ENCODE measurements at places on chromosomes 11 and 22.

DNA sequence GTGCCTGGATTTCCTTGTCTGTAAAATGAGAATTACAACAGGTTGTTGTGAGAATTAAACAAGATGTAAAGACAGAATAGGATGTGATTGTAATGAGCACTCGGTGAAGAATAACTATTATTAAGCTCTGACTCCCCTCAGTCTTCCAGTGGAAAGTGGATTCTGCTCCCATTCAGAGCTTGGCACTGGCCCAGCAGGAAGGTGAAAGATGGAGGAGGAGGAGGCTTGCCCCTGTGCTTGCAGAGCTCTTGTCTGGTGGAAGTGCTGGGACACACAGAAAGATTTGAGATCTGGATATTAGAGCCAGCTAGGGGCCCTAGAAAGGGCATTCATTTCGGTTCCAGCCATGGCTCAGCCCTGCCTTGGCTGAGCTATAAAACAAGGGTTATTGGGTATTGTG is 28.2 kb downstream of the PHLDB1 start:
- DNase-seq: no peak

- DNase-seq: no peak
Measured at GRCh38 chr11:111362887-111363411, 16.1 kb downstream of the POU2AF1 start.

- no peak for DNase-seq
Measured at GRCh38 chr11:111942829-111943228, 5.7 kb downstream of the DIXDC1 start.

DNA sequence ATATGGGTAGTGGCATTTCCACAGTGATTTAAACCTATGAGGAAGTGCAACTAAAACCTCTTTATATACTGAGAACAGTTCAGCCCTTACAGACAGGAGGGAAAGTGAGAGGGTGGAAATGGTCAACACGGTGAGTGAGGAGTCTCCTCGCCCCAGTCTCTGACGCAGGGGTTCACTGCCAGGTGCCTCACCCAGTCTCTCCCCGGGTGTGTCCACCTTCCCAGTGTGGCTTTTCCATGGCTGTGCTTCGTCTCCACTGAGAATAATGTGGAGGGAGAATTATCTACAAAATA is 116.6 kb upstream of the TOP3B start:
- DNase-seq: no peak

DNA sequence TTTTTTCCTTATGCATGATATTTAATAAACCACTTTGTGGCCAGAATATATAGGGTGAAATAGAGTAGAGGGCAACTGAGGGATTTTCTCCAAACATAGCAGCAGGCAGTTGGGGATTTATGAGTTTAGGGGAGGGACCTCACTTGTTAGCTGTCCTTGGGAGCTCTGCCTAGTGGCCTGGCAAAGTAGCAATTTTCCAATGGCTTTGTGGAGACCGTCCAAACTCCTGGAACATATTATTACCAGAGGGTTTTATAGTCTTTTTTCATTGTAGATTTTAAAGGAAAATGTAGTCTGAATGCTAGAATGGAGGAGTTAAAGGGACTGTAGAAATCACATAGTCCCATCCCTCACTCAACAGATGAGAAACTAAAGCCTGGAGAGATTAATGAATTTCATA is 32.3 kb downstream of the AMOTL1 start:
- DNase-seq: no peak

DNA sequence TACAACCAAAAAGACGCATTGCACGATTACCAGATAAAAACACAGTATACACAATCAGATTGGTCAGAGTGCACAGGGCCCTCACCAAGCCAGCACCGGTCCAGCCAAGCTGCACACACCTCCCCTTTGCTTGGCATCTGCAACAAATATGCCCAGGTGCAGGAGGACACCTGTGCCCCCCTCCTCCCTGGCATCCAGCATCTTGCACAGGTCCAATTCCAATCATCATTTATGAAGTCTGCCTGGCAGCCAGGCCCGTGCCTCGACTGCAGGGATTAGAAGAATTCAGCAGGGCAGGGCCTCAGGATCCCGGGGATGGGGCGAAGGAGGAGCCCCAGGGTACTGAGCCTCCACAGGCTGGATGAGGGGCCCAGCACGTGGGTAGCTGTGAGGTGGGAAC is 302.1 kb downstream of the CTTN start:
- no peak for DNase-seq

DNA sequence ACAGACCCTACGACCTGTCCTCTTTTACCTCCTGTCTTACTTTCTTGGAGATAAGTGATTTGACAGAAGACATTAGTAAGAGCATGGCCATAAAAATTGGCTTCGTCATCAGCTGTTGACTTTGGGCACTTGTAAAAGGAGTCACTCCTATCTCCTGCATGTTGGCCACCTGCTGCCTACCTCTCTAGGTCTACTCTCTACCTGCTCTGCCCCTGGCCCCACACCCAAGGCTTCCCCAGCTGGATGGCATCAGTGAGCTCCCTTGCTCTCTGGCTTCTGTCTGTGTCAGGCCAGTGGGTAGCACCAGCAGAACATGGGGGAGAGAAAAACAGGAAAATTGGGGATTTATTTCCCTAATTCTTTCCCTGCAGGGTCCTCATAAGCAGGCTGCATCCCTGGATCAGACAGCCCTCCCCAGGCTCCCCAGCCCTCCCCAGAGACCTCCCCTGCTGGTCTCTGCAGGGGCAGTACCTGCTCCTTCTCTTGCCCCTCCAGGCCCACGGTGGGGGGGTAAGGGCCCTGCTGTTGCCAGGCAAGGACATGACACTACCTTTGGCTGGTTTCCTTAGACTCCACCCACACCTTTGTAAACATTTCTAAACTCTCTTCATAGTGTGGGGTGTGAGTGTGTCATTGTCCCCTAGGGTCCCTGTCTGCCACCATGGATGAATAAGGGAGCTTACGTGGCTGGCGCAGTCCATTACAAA is 157.0 kb upstream of the NECTIN1 start:
- no peak for DNase-seq

- no peak for DNase-seq
Measured at GRCh38 chr11:13289081-13289480, 11.5 kb downstream of the BMAL1 start.

Measured in stimulated activated CD8-positive, alpha-beta memory T cell treated with anti-CD3 and anti-CD28 coated beads, Interleukin-4, amount 100 ng/mL, for 1 hour (primary cell).